ENCODE measurements at places on chromosomes 6 and 20.

GRCh38 chr6:56658326-56658725 is 15.6 kb upstream of the DST start:
- DNase-seq: no peak

DNA sequence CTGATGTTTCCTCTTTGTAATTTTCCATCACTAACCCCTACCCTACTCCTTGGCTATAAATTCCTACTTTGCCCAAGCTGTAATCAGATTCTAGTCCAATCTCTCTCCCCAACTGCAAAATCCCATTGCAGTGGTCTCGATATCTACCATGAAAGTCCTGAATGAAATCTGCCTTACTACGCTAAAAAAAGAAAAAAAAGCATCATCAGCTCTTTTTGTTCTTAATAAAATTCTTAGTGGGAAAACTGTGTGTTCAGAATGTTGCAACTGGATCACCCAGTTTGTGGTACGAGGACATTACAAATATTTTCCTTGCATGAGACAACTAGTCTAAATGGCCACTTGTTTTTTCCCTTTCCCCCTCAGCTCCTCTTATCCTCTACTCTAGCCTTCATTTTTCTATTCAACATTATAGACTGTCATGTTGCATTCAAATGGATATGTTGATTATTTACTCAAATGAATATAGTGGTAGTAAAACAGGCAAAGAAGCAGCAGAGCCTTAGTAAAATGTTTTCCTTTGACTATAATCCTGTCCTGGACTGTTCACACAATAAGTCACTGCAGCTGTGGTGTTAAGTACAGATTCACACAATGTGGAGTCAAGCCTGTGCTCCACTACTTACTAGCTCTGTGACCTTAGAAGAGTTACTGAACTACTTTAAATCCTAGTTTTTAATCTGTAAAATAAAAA is 527.1 kb upstream of the MARCKS start:
- peak; percentile 26 for DNase-seq

DNA sequence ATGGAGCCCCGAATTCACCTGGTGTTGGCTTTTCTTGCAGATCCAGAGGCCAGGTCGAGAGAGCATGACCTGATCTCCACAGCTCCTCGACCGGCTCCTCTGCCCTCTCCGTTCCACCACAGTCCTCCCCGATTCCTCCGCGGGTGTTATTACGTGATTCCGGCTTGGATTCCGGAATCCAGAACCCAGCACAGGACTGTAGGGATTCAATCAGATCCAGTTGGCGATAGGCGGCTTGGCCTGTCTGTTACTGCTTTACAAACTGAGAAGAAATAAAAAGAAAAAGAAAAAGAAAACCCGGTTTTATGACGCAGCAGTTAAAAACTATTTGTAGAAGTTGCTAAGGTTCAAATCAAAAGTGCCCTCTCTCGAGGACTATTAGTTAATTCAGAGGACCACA is 222.7 kb downstream of the EYA2 start:
- no peak for DNase-seq

DNA sequence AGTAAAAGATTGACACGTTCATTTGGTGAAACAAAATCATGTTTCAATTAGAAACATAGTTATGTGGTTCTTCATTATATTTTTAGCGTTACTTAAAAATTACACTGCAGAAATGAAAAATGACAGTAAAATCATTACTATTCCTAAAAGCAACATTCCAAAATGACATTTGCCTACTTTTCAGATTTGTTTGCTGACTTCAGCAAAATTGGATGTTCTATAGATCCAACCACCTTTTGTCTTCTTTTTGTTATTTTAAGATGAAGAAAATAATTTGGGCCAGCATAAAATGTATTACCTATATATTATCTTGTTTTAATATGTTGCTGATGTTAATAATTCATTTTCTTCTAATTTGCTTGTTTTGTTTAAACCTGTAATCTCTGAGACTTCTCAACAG is 30.5 kb downstream of the STXBP5 start:
- DNase-seq: no peak

DNA sequence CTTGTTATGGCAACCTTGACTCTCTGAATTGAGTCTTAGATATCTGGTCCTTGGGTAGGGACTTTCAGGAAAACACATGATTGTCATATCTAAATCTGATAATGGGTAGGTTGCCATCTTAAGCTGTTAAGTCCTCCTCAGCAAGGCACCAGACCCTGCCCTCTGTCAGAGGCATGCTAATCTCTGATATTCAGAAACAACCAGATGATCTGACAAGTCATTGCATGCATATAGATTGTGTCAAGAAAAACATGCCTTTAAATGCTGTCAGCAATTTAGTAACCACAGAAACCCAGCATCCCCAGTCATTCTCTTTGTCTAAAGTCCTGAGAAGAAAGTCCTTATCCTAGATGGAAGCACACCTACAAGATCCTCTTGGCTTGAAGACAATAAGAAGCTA is 149.1 kb downstream of the EDN1 start:
- peak; percentile 61 for DNase-seq

DNA sequence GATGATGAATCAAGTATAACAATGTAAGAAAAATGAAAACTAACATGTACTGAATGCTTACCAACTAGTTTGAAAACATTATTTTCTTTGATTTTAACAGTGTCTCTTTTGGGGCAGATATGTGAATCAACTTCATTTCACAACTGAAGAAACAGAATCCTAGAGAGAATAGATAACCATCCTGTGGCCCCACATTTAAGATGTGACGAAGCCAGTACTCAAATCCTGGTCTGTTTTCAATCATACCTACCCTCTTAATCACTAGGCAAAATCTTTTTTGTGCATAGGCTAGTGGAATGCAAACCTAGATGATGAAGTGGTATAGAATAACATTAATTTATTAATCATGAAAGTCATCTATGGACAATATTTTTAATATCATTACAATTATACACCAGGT is 371.6 kb upstream of the EPHA7 start:
- DNase-seq: no peak

GRCh38 chr20:39676857-39677391 is 714.8 kb downstream of the DHX35 start:
- DNase-seq: peak; percentile 41

GRCh38 chr6:137217801-137218472 is 1.2 kb downstream of the IFNGR1 start:
- peak; percentile 11 for DNase-seq

DNA sequence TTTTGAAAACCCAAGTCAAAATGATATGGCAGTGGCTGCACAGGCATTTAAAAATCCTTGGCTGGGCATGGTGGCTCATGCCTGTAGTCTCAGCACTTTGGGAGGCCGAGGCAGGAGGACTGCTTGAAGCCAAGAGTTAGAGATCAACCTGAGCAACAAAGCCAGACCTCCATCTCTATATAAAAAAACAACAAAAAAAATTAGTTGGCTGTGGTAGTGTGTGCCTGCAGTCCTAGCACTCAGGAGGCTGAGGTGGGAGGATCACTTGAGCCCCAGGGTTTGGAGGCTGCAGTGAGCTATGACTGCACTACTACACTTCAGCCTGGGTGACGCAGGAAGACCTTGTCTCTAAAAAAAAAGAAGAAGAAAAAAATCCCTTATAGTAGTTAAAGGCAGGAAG is 142.9 kb downstream of the MYB start:
- no peak for DNase-seq

GRCh38 chr20:44028003-44028730 is 113.5 kb downstream of the TOX2 start:
- DNase-seq: no peak

DNA sequence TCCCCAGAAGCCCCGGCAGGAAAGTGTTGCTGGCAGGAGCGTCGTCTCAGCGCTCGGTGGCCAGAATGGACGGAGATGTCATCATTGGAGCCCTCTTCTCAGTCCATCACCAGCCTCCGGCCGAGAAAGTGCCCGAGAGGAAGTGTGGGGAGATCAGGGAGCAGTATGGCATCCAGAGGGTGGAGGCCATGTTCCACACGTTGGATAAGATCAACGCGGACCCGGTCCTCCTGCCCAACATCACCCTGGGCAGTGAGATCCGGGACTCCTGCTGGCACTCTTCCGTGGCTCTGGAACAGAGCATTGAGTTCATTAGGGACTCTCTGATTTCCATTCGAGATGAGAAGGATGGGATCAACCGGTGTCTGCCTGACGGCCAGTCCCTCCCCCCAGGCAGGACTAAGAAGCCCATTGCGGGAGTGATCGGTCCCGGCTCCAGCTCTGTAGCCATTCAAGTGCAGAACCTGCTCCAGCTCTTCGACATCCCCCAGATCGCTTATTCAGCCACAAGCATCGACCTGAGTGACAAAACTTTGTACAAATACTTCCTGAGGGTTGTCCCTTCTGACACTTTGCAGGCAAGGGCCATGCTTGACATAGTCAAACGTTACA is 817 bp downstream of the GRM1 start:
- DNase-seq: no peak

- peak; percentile 3 for DNase-seq
Observed at GRCh38 chr6:90384720-90385119, 88.1 kb upstream of the BACH2 start.

GRCh38 chr6:26033941-26034354 is 53.3 kb upstream of the HFE start:
- DNase-seq: peak; percentile 65

DNA sequence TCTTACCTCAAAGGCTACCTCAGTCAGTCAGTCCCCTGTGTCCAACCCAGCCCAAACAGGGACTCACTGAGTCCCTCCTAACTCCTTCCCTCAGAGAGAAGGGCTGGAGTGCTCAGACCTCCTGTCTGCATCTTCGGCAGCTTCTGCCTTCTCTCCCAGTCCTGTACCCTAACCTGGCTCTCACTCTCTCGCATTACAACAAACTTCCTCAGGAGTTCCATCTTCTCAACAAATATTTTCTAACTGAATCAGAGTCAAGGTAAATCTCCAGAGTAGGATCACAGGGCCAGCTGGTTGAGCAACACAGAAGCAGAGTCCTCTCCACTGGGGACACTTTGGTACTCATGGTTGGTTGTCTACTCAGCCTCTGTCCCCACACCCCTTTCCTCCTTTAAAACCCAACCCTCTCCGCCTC is 92.3 kb downstream of the MRPL14 start:
- no peak for DNase-seq

- peak; percentile 49 for DNase-seq
Observed at GRCh38 chr6:36769676-36770499, 69.4 kb downstream of the CPNE5 start.

DNA sequence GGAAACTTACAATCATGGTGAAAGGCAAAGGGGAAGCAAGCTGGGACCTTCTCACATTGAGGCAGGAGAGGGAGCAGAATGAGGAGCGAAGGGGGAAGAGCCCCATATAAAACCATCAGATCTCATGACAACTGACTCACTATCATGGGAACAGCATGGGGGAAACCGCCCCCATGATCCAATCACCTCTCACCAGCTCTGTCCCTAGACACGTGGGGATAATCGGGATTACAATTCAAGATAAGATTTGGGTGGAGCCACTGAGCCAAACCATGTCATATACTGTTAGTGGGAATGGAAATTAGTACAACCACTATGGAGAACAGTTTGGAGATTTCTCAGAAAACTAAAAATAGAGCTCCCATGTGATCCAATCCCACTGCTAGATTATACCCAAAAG is 163.7 kb downstream of the MANEA start:
- peak; percentile 22 for DNase-seq

- DNase-seq: no peak
Observed at GRCh38 chr20:52448513-52449232, 257.1 kb upstream of the ZFP64 start.

DNA sequence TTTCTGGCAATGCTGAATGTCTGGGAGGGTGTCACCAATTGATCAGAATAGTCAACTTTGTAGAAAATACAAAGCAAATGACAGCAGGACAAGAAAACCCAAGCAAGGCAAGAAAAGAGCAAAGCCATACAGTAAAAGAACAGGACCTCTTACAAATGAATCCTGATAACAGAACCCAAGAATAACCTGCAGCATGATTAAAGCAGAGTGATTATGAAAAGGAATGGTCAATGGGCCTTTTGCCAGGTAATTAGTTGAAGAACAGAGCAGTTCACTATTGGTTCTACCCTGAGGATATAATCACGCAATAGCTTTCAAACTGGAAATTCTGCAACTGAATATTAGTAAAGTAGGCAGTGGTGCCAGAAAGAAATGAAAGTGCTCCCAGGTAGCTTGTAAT is 319.8 kb downstream of the FRK start:
- DNase-seq: no peak

GRCh38 chr6:116512111-116512559 is 696 bp downstream of the CALHM5 start:
- no peak for DNase-seq

GRCh38 chr20:59645761-59646171 is 41.4 kb downstream of the PHACTR3 start:
- no peak for DNase-seq

- DNase-seq: no peak
Observed at GRCh38 chr6:128295670-128296069, 224.7 kb downstream of the PTPRK start.

GRCh38 chr20:25376236-25376635 is 14.4 kb downstream of the ABHD12 start:
- DNase-seq: no peak

- no peak for DNase-seq
Observed at GRCh38 chr6:24076011-24076410, 50.0 kb upstream of the NRSN1 start.

GRCh38 chr6:65776332-65776731 is 69.3 kb upstream of the EYS start:
- DNase-seq: peak; percentile 76

DNA sequence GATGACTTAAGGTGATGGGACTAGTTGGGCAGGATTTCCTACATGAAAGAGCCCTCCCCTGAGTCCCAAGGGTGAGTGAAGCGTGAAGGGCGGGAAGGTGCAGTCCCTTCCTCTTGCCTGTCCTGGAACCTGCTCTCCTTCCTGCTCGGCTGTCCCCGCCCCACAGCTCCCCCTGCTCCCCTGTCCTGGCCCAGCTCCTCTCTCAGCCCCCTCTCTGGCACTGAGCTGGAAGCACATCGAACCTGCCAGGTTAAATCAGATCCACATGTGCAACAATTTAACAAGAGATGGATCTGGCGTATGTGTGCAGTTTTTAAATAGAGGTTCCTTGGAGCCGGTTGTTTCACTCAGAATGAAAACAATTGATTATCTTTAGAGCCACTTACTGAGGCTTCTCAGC is 95.0 kb downstream of the LRFN2 start:
- no peak for DNase-seq

GRCh38 chr6:64084185-64084663 is 448.6 kb downstream of the PHF3 start:
- DNase-seq: peak; percentile 23
